ENCODE measurements at places on chromosomes 6 and 20. TPM values are rescaled to one million over a fixed set of nuclear protein-coding genes. Genes with fewer than 3 reads are reported as not detected.

- H3K27ac ChIP-seq: no peak overlapping the region
- H3K4me3 ChIP-seq: peak overlapping the region; percentile 68
- no peak for DNase-seq
- no peaks in the 10 kb centered on the region for H3K27me3 ChIP-seq
- H3K4me1 ChIP-seq: peaks cover 21% of the 10 kb centered on the region
Observed at GRCh38 chr20:44910690-44911262, 916 bp downstream of the PABPC1L start.

- H3K4me3 ChIP-seq: no peak overlapping the region
- peaks cover 6% of the 10 kb centered on the region for H3K36me3 ChIP-seq
- H3K27me3 ChIP-seq: no peaks in the 10 kb centered on the region
- no peak overlapping the region for H3K27ac ChIP-seq
Observed at GRCh38 chr6:144756469-144756868, 471.3 kb downstream of the UTRN start.

DNA sequence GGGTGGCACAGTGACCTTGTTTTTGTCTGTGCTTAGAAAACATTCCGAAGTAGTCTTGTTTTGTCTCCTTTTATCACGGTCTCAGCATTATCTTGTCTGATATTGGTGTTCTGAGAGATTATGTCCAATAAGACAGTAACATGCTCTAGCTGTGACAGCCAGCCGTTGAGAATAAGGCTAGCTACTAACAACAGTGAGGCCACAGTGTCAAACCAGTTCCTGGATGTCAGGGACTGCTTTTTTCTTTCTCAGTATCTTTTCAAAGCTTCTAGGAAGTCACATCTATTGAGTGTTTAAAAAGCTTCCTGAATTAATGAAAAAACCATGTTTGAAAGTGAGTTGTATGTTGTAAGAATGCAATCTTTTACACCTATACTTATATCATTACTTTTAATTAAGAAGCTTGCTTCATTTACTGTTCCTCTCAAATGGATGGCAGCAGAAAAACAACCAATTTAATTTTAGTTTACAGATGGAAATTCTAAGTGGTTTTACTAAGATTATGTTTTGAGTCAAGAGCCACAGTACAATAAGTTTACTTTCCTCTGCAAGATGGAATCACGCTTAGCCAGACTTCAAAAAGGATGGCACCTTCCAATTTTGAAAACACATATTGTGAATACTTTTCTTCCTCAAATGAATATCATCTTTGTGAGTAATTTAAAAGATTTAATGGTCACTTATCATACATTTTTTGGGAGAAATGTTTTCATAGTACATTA, 53.1 kb downstream of the MAP3K7 start:
- H3K27me3 ChIP-seq: no peaks in the 10 kb centered on the region
- no peak overlapping the region for H3K4me3 ChIP-seq
- H3K27ac ChIP-seq: no peak overlapping the region
- no peak for DNase-seq

GRCh38 chr6:190596-191395, 101.5 kb upstream of the DUSP22 start:
- H3K36me3 ChIP-seq: no peaks in the 10 kb centered on the region
- no peaks in the 10 kb centered on the region for H3K27me3 ChIP-seq
- peaks cover 21% of the 10 kb centered on the region for H3K4me1 ChIP-seq

GRCh38 chr6:108793516-108794251, 54.5 kb upstream of the ARMC2 start:
- H3K4me3 ChIP-seq: no peak overlapping the region
- no peaks in the 10 kb centered on the region for H3K27me3 ChIP-seq
- H3K27ac ChIP-seq: no peak overlapping the region
- H3K36me3 ChIP-seq: no peaks in the 10 kb centered on the region
- H3K4me1 ChIP-seq: peaks cover 52% of the 10 kb centered on the region
- no peak for DNase-seq

- no peaks in the 10 kb centered on the region for H3K4me1 ChIP-seq
- H3K36me3 ChIP-seq: no peaks in the 10 kb centered on the region
- H3K27me3 ChIP-seq: no peaks in the 10 kb centered on the region
- no peak for DNase-seq
Observed at GRCh38 chr6:3039384-3039783, 28.9 kb upstream of the RIPK1 start.

DNA sequence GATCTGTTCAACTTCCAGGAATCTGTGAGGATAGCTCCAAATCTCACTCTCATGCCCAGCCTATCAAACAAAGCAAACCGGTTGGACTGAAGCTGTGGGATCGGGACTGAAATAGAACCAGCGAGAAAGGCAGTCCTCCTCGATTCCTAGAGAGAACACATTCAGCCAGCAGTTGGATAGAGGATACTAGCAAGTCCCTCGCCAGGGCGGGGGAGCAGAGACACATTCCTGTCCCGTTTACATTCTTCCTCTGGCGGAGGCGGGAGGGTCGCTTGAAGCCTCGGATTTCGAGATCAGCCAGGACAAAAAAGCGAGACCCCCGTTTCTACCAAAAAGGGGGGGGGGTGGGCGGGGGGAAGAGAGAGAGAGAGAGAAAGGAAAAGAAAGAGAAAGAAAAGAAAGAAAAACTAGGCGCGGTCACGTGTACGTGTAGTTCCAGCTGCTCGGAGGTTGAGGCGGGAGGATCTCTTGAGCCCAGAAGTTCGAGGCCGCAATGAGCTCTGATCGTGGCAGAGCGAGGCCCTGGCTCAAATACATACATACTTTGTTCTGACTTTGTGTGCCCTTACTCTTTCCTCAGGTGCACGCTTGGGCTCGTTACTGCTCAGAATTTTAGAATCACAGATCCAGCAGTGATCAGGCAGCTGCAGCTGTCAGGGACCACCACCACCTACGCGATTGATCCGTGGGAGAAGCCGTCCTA, 19.5 kb downstream of the ZNF311 start:
- no peaks in the 10 kb centered on the region for H3K36me3 ChIP-seq
- peak; percentile 86 for DNase-seq
- peak overlapping the region; percentile 75 for H3K27ac ChIP-seq
- H3K4me1 ChIP-seq: no peaks in the 10 kb centered on the region
- H3K27me3 ChIP-seq: peaks cover 24% of the 10 kb centered on the region

- no peak for DNase-seq
- no peaks in the 10 kb centered on the region for H3K36me3 ChIP-seq
- peak overlapping the region; percentile 82 for H3K4me3 ChIP-seq
Observed at GRCh38 chr6:154508573-154509375, 1.7 kb downstream of the CNKSR3 start.

DNA sequence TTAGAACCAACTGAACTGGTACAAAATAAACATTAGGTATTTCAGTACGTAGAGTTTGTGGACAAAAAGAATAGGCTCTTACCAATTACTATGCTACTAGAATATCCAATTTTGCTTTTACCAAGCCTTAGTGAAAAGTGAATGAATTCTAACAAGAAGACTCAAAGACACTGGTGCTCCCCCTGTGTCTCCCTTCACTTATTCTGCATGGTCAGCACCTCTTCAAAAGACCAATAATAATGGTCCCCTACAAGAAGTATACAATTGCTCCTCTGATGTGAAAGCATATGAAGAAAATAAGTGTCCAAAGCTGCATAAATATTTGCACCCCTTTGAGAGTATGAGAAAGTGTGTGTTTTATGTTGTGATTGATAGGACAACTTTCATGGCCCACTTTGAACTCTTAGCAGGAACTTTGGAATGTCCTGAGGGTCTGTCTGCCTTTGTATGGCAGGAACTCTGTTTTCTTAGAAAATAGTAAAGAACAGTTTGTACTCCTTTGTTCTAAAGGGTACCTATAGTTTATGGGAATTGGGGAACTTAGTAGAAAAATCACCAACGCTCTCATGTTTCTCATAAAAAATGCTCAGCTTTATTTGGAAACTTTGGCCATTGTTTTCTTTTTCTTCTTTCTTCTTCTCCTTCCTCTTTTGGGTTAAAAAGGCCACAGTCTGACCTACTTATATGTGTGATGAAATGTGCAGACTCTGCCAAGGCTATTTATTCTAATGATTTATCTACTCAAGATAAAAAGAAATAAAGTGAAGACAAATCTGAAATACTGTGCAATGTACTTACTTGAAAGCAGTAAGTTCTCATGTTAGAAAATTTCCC, 352.4 kb downstream of the LAMA2 start:
- DNase-seq: no peak
- H3K4me3 ChIP-seq: no peak overlapping the region
- H3K36me3 ChIP-seq: no peaks in the 10 kb centered on the region

DNA sequence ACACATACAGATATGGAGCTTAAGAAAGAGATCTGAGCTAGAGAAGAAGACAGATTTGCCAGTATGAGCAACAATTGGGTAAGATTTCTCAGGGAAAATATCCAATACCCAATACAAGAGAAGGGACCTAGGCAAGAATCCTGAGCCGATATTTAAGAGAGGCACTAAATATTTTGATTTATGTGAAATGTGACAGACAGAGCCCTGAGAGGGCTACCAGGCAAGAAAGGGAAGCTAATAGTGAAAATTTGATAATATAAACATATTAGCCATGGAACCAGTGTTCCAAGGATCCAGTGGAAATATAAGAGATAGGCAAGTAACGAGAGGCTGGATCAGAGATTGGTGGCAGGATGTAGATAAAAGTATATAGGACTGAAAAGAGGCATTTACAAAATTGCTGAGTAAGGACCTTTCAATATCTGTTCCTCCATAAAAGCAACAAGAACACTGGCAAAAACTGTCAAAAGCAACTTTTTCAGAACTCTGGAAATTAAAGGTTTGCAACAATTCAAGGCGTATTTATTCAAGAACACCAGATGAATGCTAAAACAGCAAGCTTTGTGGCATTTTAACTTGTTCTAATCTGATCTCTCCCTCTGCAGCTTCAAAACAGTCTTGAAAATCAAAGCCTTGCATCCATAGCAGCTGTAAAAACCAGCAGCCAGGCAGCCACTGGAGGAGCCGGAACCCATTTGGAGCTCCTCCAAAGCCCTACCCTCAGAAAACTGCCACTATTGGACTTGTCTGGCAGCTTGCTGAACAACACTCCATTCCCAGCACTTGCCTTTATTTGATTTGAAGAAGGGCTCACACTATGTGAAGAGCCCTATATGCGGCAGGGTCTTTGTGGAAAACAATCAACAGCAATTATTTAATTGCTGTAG, 58.8 kb downstream of the REV3L start:
- no peak overlapping the region for H3K27ac ChIP-seq
- H3K4me3 ChIP-seq: no peak overlapping the region
- H3K27me3 ChIP-seq: no peaks in the 10 kb centered on the region
- H3K36me3 ChIP-seq: no peaks in the 10 kb centered on the region

GRCh38 chr6:119658917-119659316, 309.4 kb upstream of the MAN1A1 start:
- DNase-seq: no peak
- no peaks in the 10 kb centered on the region for H3K4me1 ChIP-seq
- H3K27ac ChIP-seq: no peak overlapping the region
- no peak overlapping the region for H3K4me3 ChIP-seq

GRCh38 chr6:67073938-67074337, 1366.9 kb upstream of the EYS start:
- H3K4me3 ChIP-seq: no peak overlapping the region
- H3K4me1 ChIP-seq: no peaks in the 10 kb centered on the region
- no peak overlapping the region for H3K27ac ChIP-seq
- no peaks in the 10 kb centered on the region for H3K27me3 ChIP-seq
- DNase-seq: no peak
- H3K36me3 ChIP-seq: no peaks in the 10 kb centered on the region

SCP2D1 gene
- not detected for total RNA-seq

NR2E1 gene
- total RNA-seq: not detected

- no peaks in the 10 kb centered on the region for H3K4me1 ChIP-seq
- H3K4me3 ChIP-seq: no peak overlapping the region
- H3K36me3 ChIP-seq: peaks cover 17% of the 10 kb centered on the region
- DNase-seq: no peak
- H3K27ac ChIP-seq: no peak overlapping the region
- no peaks in the 10 kb centered on the region for H3K27me3 ChIP-seq
Observed at GRCh38 chr6:144594585-144594984, 309.4 kb downstream of the UTRN start.

DNA sequence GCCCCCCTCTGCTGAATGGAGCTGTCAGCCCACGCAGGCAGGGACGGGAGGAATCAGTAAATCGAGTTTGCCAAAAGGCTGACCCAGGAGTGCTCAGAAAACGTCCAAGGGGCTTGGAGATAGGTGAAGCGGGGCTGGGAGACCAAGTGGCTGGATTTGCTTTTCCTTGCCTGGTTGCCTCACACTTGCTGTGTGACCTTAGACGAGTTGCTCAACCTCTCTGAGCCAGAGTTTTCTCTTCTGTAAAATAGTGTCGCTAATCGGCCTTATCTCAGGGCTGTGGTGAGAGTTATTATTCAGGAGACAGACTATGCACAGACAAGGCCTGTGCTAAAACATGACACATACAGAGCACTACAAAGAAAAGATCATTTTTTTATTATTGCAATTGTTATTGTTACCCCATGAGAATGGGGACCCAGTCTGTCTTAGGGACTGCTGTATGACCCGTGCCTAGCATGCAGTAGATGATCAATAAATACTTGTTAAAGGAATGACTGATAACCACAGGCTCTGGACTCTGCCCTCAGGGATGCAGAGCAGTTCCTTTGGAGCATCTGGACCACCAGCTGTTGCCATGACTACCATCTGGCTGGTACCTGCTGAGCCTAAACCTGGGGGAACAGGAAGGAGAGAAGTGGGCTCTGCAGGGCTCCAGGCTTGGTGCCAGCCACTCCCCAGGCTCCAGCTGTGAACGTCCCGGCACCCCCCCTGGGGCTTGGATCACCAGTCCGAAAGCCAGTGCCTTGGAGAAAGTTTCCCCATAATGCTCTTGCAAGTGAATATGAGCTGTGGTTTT, 901 bp downstream of the KCNK15 start:
- H3K27me3 ChIP-seq: no peaks in the 10 kb centered on the region
- H3K27ac ChIP-seq: peak overlapping the region; percentile 71
- H3K36me3 ChIP-seq: no peaks in the 10 kb centered on the region

DNA sequence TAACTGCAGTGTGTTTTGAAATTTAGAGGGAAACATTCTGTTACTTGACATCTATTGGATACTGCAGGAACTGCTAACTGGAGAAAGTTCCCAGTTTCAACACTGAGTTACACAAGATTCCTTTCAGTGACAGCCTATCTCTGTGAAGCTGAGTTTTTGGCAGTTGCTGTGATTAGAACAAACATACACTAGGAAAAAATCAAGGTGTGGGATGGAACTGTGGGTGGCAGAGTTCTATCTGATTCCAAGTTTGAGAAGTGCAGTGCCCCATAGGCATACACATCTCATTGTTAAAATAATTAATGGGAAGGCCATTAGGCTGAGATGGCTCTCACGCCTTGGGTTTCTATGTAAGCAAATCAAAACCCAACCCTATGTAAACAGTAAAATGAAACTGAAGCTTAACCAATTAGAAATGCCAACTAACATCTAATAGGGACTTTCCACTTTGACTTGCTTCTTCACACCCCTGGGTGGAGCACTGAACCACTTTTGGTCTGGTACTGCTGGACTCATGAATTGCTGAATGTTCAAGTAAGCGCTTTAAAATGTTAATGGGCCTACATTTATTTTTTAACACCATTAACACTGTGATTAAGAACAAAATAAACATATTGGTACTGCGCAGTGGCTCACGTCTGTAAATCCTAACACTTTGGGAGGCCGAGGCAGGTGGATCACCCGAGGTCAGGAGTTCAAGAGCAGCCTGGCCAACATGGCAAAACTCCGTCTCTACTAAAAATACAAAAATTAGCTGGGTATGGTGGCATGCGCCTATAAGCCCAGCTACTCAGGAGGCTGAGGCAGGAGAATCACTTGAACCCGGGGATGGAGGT, 55.2 kb upstream of the TBC1D7 start:
- peaks cover 25% of the 10 kb centered on the region for H3K4me1 ChIP-seq
- H3K27me3 ChIP-seq: no peaks in the 10 kb centered on the region
- peak overlapping the region; percentile 67 for H3K27ac ChIP-seq
- no peak overlapping the region for H3K4me3 ChIP-seq
- H3K36me3 ChIP-seq: no peaks in the 10 kb centered on the region

GRCh38 chr20:38315290-38315966, 11.5 kb downstream of the BPI start:
- peak; percentile 52 for DNase-seq
- H3K27ac ChIP-seq: no peak overlapping the region
- H3K4me1 ChIP-seq: no peaks in the 10 kb centered on the region
- no peaks in the 10 kb centered on the region for H3K27me3 ChIP-seq
